Prostate gland (tissue), 2 donors: ENCODE measurements at places on chromosomes 7 and 10. TPM values are rescaled to one million over a fixed set of nuclear protein-coding genes. Genes with fewer than 3 reads are reported as not detected.

DNA sequence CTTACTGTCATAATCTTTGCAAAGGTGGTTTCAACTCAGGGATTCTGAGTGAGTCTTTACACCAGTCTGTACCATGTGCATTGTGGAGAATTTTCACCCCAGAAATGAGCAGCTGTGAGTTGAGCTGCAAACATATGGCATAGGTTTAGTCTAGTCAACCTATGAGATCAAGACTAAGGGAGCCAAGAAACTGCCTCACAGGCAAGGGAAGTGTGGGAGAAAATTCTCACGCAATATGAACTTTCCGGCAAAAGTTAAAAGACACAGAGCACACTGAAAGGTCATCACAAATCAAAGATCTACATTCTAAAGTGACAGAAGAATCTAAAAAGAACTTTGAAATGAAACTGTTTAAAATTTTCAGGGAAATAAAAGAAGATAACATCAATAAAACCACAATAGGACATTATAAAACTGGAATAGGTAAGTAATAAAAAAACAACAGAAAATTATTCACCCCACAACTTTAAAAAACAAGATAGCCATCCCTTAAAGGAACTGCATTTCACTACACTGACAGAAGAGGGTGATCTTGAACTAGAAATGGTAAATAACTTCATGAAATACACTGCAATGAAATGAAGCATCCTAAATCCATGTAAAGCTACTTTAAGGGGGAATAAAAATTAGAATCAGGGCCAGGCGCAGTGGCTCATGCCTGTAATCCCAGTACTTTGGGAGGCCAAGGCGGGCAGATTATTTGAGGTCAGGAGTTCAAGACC lies 63.5 kb downstream of the LGI1 start:
- no peak for DNase-seq

DNA sequence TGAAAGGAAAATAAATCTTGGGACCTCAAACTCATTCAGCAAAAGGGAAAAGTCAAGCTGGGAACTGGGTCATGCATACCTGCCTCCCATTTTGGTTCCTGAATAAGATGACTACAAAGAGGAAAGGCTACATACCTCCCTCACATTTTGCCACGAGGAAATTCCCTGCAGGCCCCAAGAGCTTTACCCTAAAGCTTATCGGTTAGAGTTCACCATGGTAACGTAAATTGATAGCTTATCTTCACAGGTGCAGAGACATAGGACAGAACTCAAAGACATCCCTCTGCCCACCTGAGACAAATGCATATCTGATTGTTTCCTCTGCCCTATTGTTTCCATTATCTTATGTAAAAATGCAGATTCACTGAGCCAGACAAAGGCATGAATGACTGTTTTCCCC lies 31.5 kb upstream of the GRB10 start:
- no peak for DNase-seq

DNA sequence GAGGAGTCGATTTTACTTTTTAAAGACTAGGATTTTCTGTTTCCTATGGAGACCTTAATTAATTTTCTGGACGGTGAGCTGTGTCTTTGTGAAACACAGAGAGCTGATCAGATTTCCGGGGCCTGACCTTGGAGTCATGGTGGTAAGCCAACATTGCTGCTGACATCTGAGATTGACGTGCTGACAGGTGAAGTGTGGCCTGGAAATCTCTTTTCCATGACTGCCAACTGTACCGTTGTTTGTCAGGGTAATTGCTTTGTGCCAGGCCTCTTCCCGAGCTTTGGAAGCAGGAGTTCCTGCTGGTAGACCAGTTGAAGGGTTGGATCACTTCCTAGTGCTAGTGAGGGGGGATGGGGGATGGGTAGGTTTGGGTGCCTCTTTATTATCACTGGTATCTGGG lies 71.2 kb downstream of the ADRA2A start:
- DNase-seq: no peak

KLF14 gene
- 0.57 TPM for total RNA-seq

POLL gene
- total RNA-seq: 23.2 TPM

TMEM120A gene
- total RNA-seq: 20.2 TPM

EGR2 gene
- 4.6 TPM for total RNA-seq

GOLGA7B gene
- total RNA-seq: 0.23 TPM

GNAI1 gene
- total RNA-seq: 40.4 TPM
